Peyer's patch (tissue), 4 donors: ENCODE measurements at places on chromosomes 6 and 20.
A peak's percentile ranks its signal among the peaks of the same experiment; 100 is the strongest.

- DNase-seq: no peak
Observed at GRCh38 chr20:8271727-8272126, 139.7 kb downstream of the PLCB1 start.

GRCh38 chr20:51480507-51481270, 61.8 kb downstream of the NFATC2 start:
- DNase-seq: no peak

DNA sequence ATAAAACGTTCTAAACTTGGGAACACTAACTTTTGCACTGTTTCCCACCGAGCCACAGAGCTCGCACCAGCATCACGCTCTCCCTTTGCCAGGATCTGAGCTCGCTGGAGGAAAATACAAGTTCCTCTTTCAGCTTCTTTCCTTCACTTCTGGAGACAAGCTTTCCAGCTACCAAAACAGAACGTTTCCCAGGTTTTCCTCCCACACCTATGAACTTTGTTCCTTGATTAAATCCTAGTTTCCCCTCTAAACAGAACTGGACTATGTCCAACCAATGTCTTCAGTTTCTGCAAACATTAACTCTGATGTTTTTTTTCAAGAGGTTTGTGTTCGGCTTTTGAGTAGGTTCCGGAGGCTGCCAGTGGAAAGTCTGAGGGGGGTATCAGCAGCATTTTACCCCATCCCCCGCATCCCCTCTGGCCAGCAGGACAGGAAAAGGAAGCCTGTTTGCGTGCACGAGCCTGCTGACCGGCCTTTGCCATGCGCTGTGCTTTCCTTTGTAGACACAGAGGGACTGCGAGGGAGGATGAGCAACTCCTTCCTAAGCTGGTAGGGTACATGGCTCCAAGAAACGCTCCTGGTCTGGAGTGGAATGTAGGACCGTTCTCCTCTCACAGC, 135.5 kb downstream of the LY86 start:
- no peak for DNase-seq

DNA sequence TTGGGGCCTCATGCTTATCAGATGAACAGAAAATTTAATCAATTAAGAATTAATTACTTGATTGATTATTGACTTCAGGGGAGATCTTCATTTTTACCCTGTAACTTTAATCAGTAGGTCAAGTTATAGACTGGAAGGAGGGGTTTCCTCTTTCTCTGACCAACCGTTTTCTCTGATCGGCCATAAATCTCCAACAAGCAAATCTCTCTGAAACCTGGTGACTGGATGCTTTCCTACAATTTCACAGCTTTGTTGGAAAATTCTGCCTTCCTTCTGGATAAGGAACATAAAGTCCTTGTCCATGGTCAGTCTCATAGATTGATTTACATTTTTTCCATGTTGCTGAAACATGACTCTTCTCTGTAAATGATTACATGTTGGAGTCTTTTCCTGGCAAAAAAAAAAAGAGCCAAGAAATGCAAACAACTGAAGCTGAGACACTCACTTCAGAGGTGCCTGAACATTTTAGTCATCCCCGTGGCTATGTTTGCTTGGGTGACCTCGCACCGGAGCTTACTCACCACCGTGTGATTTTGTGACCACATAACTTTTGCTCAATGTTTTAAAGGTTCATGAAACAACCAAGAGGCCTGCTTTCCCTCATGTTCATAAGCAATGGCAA, 31.0 kb downstream of the IRF4 start:
- no peak for DNase-seq

- no peak for DNase-seq
Observed at GRCh38 chr6:10723567-10723881, 654 bp downstream of the TMEM14C start.

DNA sequence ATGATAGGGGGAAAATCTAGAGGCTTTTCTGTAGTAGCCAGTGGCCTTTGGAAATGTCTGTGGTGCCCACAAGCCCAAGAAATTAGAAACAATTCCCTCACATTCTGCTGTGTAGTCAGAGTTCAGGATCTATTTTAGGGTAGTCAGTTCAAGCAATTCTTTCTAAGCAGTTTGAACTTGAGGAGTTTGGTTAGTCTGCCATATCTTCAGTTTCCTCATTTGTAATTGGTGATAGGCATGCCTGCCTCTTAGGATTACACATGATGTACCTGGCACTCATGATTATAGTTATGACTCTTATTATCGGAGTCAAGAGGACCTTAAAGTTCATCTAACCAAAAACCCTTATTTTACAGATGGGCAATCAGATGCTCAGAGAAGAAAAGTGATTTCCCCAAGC, 21.2 kb upstream of the MEP1A start:
- DNase-seq: no peak

DNA sequence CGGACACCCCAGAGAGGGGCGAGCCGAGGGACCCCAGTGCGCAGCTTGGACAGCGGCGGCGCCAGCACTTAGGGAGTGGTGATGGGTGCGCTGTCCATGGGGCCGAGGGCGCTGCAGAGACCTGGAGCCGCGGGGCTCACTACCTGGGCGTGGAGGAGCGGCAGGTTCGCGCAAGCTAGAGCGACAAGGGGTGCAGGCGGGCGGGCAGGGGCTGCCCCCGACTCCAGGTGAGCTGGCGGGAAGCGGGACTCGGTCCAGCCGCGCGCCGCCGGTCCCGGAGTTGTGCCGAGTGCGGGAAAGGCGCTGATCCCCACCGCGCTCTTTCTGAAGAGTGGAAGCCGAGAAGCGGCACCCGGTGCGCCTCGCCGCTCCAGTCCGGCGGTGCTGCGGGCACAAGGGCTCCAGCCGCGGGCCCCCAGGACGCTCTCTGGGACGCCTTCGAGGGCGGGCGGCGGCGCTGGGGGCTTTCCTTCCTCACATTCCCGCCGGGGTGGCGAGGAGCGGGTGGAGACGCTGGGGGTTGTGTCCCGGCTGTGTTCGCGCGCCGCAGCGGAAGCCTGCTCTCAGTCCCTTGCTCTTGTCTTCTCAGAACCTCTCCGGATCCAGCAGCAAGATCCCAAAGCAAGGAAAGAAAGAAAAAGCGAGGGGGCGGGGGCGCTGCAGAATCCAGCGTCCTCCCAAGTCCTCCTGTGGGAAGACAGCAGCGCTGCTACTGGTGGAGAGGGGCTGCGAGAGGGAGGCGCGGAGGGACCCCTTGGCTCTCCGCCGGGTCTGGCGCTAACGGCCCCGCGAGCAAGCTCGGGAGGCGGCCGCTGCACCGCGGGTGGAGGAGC, at the start of gene B3GAT2:
Gene B3GAT2 (minus strand): TSS at position 610 of the 833 bp plus-strand sequence. CDS start 631 bp downstream, outside the sequence.
- peak; percentile 51 for DNase-seq

DNA sequence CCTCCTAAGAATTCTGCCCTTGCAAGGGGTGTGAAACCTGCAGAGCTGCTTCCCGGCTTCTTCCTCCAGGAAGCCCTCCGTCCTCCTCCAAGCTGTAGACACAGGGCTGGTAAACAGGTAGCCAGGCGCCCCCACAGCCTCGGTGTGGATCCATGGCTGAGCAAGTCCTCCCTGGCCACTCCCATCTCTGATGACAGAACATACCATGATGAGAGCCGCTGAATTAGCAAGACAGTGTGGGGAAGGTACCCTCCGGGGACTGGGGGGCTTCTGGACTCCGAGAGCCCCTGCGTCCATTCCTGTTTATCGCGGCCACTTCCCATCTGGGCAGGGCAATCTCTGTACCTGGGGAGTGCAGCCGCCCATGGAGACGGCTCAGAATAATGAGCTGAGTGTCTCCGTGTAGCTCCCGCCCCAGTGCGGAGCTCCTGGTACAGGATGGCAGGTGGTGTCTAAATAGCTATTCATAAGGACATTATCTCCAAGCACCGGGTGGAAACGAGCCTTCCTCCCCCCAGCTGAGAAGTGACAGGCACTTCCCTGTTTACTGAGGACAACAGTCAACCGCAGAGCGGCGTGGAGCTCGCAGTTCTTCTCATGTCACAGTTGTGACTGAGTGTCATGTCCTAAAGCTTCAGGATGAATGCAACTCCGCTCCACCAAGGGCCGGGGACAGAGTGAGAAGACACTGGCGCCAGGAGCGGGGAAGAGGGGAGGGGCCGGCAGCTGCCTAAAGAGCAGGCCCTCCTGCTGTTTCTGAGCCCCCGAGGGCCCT, 22.7 kb upstream of the NTSR1 start:
- DNase-seq: peak; percentile 66

DNA sequence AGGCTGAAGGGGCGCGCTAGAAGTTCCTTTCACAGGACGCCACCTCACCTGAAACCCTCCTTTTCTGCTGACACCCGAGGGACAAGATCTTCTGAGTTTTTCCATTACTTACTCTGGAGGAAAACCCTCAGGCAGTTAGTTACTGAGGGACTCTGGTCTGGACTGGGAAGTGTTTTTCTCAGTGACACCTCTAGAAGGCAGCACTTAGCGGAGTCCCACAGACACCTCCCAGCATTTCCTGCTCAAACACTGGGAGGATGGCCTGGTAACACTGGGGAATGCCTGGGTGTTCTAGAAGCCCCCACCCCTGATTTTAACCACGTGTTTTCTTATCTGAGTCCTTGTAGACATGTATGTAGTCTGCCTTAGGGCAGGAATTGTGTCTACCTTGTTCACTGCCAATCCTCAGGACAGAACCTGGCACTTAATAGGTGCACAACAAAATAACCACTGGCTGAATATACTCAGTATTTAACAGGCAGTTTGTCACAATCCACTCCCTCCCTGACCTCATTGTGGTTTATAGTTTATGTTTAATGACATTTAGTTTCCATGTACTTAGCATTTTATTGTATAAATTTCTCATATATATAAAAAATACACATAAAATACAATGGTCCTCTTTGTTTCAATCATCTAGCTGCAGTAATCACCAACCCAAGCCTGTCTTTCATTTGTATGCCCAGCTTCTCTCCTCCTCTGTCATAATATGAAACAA, 4.8 kb downstream of the GSTA3 start:
- DNase-seq: no peak

- no peak for DNase-seq
Observed at GRCh38 chr20:10511170-10511508, 76.0 kb downstream of the SLX4IP start.

GRCh38 chr6:79605968-79606764, 25.0 kb upstream of the SH3BGRL2 start:
- DNase-seq: no peak

- DNase-seq: no peak
Observed at GRCh38 chr20:21564127-21564773, 50.4 kb upstream of the NKX2-2 start.

DNA sequence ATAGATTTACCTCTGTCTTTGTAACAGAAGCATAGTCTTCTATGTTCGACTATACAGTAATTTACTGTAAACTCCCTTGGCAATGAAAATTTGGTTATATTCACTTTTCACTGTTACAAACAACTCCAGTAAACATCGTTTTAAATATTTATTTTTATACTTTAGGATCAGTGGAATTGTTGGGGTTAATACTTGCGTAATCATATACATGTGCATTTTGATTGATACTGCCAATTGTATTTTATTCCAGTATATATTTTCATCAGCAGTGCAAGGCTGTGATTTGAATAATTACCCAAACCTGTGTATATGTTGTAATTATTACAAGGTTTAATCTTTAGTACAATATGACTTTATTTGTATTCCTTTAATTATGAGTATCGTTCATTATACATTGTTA, 255.7 kb downstream of the ARID1B start:
- DNase-seq: no peak

DNA sequence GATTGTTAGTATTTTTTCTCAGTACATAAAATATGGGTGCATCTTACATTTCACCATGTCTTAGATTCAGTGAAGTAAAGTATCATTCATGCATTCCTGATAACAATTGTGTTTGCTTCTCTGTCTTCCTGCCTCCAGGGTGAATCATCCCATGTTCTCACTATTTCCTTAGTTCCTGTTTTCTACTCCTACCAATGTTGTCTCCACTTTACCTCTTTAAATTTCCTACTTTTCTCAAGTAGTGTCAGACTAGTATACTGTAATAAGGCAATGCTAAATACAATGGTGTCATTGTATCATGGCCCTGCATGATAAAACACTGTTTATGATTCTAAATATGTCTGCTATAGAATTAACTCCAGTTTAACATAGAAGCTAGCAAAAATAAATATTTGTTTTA, 37.4 kb upstream of the GABRR1 start:
- DNase-seq: no peak

GRCh38 chr6:111173946-111174345, 86.6 kb downstream of the SLC16A10 start:
- DNase-seq: no peak

DNA sequence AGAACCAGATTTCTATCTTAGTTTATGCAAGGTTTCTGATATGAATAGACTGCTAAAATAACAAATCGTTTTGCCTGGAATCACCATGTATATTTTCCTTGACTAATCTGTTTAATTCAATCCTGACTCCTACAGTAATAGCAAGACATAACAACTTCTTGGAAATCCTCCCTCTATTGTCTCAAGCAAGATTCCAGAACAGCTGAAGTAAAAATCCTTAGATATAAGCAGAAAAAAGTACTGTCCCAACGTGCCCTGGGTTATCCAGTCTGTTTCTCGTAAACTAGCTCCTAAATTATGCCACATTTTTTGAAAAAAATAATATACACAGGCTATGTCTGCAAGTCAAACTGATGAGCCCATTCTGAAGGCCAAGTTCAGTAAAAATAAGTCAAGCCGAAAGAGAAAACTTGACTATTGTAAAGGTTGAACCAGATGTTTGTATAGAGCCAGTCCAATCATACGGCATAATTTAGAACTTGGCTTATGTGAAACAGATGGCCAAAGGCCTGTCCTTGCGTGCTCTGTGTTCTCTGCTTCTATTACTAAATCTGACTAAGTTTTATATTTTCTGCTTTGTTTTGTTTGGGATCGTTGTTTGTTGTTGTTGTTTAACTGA, 341.6 kb upstream of the NRSN1 start:
- no peak for DNase-seq

DNA sequence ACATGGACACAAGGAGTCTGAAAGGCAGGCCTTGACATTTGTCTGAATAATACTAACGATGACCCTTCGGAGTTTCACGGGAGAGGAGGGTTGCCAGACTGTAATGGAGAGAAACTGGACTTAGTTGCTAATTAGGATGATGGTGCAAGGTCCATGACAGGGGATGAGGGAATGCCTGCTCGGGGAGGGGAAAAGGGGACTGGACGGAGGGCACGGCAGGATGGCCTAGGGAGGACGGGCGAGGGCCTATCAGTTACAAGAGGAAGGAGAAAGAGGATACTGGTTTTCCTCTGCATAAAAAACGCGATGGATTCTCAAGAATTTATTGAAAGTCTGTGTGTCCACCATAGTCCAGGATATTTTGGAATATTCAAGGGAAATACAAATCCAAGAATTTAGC, 42.7 kb downstream of the IRAK1BP1 start:
- DNase-seq: no peak

- peak; percentile 18 for DNase-seq
Observed at GRCh38 chr6:121651420-121651819, 216.0 kb downstream of the GJA1 start.
